ENCODE measurements at places on chromosomes 4 and X.

GRCh38 chr4:77360451-77360850 is 203.4 kb downstream of the CCNG2 start:
- no peak for DNase-seq

- no peak for DNase-seq
Observed at GRCh38 chr4:61531188-61531587, 331.1 kb downstream of the ADGRL3 start.

DNA sequence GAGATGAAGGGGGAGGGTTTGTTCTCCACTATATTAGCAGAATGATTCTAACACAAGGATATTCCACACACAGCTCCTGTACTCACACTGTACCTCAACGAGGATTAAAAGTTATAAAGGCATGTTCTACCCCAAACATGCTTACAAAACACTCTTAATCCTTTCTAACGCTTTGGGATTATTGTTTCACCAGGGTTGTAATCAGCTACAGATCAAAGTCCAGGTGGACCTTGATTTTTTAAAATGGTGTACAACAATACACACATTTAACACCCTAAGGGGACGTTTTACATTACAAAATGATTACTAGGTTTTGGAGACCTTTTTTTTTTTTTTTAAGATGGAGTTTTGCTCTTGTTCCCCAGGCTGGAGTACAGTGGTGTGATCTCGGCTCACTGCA is 50.3 kb upstream of the MAP3K15 start:
- DNase-seq, result no peak

- no peak for DNase-seq
Observed at GRCh38 chrX:17854531-17854930, 6.6 kb downstream of the RAI2 start.

DNA sequence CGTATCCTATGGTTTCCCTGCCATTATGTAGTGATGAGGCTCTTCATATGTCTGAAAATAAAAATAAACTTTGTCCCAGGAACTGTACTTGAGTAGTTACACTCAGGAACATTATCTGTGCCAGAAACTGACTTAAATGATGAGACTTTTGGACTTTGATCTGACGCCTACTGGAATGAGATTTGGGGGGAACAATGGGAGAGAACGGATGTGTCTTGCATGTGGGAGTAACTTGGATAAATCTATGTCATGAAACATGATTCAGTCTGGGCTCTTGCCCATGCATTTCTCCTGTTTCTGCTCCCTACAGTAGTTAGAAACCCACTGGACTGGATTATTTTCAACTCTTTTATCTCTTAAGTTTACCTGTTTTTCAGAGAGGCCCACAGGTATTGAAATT is 2351.4 kb downstream of the PCDH7 start:
- no peak for DNase-seq

DNA sequence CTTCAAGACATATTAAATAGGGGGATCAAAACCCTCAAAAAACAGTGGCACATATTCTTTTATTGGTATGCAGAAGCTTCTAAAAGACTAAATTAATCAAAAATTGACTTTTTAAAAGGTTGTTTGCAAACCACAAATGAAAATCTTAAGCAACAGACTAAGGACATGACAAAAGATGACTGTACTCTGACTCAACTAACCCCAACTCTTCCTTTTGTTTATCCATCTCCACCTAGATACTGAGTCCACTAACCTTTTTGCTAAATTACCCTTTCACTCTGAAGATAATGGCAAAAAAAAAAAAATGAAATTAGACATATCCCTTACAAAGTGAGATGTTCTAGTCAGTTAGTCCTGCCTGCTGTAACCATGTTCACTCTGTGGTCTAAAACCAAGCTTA is 91.6 kb upstream of the NLRP2B start:
- no peak for DNase-seq

DNA sequence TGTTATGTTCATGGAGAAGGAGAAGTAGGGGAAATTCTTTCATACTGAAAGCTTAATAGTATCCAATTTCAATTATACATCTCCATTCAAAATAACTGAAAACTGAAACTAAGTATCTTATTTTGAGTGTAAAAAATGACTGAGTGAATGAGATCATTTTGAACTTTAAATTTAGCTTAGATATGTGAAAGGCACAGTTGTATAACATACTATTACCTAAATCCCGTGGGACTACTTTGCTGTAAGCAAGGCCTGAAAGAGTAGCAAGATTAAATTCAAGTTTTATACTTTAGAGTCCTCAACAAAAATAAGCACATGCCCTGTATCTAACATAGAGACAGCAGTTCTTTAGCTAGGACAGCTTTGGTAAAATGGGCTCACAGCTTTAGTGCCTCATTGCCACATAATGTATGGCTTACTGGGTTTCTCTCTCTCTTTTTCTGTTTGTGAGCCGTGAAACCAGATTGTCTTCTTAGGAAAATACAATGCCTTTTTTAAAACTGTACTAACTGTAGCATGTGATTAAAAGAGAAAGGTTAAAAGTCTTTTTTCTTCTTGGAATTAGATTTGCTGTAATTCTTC is 43.2 kb downstream of the GSTCD start:
- no peak for DNase-seq
